ENCODE measurements at places on chromosomes 5 and 9.
A peak's percentile ranks its signal among the peaks of the same experiment; 100 is the strongest.

DNA sequence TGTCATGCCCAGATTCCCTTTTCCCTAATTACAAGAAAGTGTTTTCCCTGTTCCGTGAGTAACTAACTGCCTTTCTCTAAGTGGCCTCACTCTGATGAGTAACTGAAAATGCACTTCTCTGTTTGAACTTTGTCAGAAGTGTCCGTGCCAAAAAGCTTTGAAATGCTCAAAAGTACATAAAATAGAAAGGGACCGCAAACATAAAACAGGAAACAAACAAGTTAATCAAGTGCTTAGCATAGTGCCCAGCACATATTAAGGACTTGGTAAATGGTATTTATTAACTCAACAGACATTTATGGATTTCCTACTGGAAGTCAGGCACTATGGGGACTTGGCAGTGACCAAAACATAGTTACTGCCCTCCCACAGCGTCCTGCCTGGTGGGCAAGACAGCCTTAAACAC lies 22.3 kb downstream of the AQP3 start:
- no peak for DNase-seq

GRCh38 chr9:130696139-130696650 lies 2.6 kb downstream of the EXOSC2 start:
- no peak for DNase-seq

GRCh38 chr5:16869821-16870796 lies 66.0 kb downstream of the MYO10 start:
- no peak for DNase-seq

DNA sequence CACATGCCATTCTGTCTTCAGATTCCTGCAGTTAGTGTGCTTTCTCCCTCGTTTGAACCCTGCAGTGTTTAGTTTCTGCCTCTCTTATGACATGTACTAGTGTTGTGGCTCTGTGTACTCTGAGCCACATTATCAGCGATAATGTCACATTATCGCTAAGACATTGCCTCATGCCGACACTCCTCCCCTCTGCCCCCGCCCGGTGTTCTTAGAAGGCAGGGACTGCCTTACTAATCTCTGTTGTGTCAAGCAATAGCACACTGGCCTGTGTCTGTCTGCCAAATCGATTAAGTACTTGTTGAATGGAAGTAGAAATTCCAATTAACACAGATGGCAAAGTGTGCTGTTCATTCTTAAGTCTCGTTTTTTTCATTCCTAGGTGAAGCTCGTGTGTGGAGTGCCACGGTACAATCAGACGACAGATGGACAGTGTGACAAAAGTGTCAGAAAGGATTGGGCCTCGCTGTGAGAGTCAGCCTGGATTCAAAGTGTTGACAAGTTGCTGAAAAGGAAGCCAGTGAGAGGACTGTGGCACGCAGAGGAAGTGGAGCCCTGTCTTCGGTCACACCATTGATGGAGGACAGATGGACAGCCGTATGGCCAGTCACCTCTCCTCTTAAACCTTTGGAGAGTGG lies 10.5 kb downstream of the PIK3R1 start:
- no peak for DNase-seq

- DNase-seq = no peak
These were observed 47.0 kb downstream of the SH3GL2 start for GRCh38 chr9:17625644-17626388.

DNA sequence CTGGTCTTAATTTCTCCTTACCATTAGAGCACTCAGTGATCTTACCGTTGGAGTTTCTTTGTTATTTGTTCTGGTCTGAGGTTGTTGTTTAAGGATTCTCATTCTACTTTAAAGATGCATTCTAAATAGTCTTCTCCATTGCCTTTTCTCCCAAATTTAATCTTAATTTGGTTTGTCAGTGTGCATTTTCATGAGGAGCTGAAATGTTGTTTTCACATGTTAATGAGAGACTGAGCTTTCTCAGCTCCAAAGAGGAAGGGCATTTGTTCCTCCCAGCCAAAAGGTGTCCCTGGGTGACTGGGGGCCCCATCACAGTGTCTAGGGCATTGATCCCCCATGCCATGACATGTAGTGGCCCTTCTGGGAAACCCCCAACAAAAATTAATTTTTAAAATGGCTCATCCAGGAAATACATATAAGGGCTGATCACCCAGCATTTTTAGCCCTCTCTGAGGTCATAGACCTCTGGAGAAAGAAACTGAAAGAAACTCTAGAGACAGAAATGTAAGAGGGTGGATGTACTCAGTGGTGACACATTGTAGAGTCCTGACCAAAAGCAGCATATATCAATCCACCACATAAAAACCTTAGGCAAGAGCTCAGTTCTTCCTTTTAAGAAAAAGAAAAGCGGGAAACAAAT lies 240.4 kb upstream of the RAI14 start:
- DNase-seq = no peak

DNA sequence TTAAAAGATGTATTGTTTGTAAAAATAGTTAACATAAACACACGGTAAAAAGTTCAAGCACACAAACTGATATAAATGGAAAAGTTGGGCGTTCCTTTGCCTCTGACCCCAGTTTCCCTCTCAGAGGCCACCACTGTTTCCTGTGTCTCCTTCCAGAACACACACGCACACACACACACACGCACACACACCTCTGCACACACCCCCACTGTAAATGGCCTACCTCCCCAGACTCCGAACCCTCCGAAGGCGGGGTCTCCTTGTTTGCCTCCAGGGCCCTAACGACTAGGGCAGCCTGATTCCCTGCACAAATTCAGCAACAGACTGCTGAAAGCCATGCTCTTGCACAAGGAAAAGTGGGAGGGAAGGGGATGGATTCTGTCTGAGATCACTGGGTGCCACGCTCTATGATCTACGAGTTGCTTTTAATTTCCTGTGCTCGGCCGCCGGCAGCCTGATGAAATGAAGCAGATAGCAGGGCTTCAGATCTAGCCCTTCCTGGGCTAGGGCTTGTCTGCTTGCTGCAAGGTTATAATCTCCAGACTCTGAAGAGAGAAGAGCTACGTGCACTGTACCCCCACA lies 184.0 kb upstream of the IL12B start:
- DNase-seq = no peak

GRCh38 chr9:116859763-116860162 lies 172.7 kb downstream of the TRIM32 start:
- DNase-seq = no peak

GRCh38 chr5:8839361-8840055 lies 706.4 kb downstream of the SEMA5A start:
- DNase-seq = no peak

- no peak for DNase-seq
These were observed 1330.4 kb upstream of the WWC1 start for GRCh38 chr5:166961028-166961427.

DNA sequence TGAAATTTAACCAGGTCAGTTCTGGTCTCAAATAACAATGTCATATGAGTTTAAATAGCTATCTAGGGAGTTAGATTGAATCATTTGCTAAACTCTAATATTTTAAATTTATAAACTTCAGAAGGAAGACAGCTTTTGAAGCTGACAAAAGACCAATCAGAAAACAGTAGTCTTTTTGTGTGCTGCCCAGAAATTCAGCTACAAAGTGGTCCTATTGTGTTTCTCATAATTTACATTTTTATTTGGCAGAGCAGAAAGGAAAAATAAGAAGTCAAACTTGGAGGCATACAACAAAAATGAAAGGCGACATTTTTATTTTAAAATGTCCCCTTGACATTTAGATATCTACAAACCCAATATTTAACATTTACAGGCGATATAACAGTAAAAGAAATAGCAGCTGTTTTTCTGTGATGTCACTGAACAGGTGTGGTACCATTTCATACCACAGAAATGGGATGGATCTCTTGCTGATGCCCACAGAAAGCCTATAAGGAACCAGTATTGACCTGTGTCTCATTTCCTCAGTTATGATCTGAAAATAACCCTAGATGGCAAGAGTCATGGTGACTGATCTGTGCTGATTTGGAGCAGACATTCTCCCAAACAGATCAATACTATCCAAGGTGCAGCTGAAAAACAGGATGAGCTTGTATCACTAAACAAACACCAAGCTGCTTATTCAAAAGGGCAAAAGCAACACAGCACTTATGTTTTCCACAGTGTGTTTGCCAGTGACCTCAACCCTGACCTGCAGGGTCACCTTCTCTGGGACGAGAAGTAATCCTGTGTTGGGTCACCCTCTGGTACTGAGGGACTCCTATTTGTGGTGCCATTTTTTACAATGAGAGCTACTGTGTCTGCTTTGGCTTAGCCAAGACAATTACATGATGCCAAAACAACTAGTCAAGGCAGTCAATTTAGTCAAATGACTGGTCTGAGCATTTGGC lies 3.6 kb upstream of the FST start:
- DNase-seq = no peak

DNA sequence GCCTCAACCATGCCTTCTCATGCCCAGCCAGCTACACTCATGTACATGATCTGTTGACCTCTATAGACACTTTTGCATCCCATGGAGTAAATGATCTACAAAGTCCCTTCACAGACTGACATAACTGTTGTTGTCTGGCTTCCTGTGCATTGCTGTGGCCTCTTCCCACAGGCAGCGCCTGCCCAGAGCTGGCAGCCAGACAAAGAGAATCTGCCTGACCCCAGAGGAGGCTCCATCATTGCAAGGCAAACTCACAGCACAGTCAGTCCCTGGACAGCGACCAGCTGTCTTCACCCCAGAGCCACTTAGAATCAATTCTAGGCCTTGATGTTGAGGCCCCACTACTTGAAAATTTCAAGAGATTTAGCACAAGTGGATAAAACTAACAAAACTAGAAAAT lies 65.5 kb downstream of the INSYN2B start:
- no peak for DNase-seq

DNA sequence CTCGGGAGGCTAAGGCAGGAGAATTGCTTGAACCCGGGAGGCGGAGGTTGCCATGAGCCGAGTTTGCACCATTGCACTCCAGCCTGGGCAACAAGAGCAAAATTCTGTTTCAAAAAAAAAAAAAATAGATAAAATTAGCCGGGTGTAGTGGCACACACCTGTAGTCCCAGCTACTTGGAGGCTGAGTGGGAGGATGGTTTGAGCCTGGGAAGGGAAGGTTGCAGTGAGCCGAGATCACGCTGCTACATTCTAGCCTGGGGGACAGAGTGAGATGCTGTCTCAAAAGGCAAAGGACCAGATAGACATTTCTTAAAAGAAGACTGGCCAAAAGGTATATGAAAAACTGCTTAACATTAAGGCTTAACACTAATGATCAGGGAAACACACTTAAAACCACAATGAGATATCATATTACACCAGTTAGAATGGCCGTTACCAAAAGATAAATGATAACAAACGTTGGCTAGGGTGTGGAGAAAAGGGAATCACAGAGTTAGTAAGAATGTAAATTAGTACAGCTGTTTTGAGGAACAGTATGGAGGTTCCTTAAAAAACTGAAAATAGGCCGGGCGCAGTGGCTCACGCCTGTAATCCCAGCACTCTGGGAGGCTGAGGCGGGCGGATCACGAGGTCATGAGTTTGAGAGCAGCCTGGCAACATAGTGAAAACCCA lies 10.1 kb upstream of the MARVELD2 start:
- no peak for DNase-seq

DNA sequence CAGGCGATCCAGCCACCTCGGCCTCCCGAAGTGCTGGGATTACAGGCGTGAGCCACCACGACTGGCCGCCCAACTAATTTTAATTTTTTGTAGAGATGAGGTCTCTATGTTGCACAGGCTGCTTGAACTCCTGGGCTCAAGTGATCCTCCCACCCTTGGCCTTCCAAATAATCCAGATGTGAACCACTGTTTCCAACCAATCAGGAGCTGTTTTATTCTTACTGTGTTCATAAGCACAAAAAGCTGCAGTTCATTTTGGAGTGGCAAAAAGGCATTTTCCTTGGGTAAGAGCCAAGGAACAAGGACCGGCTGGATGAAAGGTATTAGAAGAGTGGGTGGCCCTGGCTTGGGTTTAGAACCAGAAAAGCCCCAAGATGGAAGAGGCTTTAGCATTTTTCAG lies 5.2 kb upstream of the SLC27A4 start:
- DNase-seq = no peak

DNA sequence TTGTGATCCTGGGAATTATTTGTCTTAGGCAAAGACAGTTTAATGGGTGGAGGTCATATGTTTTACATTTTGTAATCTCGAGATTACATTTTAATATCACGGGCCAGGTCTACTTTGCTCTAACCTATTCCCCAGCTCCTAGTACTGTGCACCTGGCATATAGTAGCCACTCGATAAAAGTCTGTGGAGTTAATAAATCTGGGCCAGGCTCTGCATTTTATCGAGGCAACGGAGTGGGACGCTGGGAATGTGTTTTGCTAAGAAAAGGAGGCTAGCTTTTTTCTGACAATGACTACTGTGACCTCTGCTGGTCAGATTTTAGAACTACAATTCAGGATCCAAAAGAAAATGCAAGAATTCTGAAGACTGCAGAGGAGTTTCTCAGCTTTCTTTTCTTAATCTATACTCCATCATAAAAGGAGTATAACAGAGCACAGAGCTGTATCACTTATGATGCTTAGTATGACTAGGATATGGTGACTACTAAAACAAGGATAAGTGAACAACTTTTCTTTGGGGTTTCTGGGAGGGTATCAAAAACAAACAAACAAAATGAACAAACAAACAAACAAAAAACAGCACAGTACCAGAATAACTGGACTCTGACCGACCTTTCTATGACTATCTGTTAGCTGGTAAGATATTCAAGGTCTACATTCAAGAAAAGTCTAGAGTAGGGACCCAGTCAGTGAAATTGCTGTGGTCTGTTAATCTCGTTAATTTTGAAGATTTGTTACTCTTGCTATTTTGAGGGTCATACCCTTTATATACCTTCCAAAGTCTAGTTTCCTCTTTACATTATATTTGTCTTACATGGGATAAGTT lies 46.1 kb upstream of the CER1 start:
- DNase-seq = peak; percentile 16

DNA sequence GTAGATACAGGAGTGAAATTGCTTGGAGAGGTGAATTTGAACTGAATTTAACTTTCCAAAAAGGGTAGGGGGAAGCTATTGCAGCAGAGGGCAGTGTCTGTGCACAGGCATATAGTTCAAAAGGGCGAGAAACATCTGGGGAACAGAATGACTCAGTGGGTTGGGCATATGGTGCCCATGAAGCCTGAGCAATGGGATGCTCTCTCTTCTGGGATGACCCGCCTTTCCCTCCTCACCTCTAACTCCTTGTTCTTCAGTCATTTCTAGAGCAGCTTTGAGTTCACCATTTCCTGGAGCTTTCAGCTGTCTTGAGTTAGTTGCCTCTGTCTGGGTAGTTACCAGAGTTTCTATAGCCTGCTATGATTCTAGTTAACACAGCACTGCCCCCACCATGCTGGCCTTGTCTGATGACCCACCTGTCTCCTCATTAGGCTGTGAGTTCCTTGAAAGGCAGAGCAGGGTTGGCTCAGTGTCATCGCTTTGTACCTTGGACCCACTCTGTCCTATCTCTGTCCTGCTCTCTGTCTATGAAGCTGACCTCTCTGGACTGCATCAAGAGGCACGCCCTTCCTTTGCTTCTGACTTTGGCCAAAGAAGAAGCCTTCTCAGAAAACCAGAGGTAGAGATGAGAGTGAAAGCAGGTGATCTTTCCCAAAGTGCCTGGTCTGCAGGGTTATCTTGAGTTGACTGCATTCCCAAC lies 299.6 kb upstream of the KLF4 start:
- no peak for DNase-seq

DNA sequence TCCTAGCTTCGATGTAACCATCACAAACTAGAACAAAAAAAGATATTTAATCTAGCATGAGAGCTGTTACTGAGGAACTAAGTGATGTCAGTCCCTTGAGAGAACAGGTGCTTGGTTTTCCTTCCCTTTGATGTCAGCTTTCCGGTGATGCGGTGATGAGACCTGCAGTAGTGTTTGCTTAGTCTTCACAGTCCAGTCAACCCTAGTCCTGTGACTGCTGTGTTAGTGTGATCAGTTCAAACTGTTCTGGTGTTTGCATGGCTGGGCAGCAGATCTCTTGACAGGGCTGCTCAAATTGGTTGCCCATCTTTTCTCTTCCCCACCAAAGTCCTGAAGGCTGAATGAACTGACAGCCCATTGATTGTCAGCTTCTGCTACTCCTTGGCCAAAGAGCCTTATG lies 608.6 kb upstream of the DAB2 start:
- peak; percentile 81 for DNase-seq

Data from memory B cell (primary cell).